Natural killer cell treated with Interleukin-12 subunit alpha and Interleukin-12 subunit beta and Interleukin-15 and Interleukin-18, amount 100 ng/mL, for 72 hours (primary cell): ENCODE measurements at places on chromosomes 3 and 15. TPM values are rescaled to one million over a fixed set of nuclear protein-coding genes. Genes with fewer than 3 reads are reported as not detected.

GRCh38 chr3:41991437-41991836, 29.5 kb upstream of the ULK4 start:
- no peak for DNase-seq

DNA sequence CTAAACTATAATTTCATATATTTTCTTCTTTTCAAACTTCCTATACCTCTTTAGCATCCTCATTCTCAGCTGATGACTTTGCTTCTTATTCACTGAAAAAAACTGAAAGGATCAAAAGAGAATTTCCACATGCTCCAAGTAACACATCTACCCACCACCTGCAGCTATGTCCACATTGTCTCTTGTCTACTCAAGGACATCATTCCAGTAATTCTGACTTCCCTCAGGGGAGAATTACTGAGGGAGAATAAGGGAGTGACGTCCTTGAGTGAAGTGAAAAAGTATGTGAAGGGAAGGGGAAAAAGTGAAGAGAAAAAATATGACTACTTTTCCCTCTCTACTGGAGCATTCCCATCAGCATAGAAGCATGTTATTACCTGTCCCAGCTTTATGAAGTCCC, 32.6 kb downstream of the ETFA start:
- no peak for DNase-seq

GRCh38 chr15:54519577-54519976, 541.3 kb downstream of the UNC13C start:
- no peak for DNase-seq

DNA sequence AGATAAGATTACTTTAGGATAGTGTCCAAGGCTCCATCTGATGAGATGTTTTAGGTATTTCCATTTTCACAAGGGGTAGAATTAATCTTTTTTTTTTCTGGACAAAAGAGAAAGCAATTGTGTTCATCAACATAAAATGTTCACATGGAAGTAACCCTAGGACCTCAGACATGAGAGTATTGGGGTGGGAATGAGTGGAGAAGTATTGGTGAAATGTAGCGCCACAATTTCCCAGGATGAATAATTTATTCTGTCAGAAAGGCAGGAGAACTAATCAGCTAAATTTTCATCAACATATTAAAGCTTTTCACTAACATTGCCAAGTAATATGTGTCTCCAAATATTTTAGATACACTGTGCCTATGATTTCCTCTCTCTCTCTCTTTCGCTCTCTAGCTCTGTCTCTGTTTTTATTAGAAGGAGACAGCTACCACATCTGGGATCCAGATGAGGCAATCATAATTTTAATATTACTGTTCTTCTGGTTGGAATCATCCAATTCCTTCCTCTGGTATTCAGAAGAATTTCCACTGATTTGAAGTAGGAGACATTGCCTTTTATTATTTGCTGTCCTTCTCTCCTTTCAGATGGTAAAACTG, 21.6 kb upstream of the ZNF280D start:
- no peak for DNase-seq

- no peak for DNase-seq
Measured at GRCh38 chr15:45265506-45265905, 13.5 kb downstream of the SLC28A2 start.

GRCh38 chr15:58165661-58166060, 27.5 kb downstream of the AQP9 start:
- DNase-seq, result no peak

The ONECUT1 gene
- not detected for total RNA-seq
